A549 treated with Hydrocortisone at 1 μM for 4 hours (cell line): ENCODE measurements at places on chromosomes 1 and 21. TPM values are rescaled to one million over a fixed set of nuclear protein-coding genes. Genes with fewer than 3 reads are reported as not detected.

Gene OR2T33
- total RNA-seq = not detected in 5 replicates

Gene GNG4
- 9.9 to 15.7 TPM (median 13.7 TPM) in 5 replicates for total RNA-seq

Gene PHLDA3
- 93.9 to 166 TPM (median 142 TPM) in 5 replicates for total RNA-seq

Gene CLIC4
- 36.1 to 65.3 TPM (median 51.0 TPM) in 5 replicates for total RNA-seq

Gene RORC
- 0.05 to 0.13 TPM (median 0.08 TPM) in 4 of 5 replicates, not detected in the other for total RNA-seq

Gene AIM2
- not detected in 5 replicates for total RNA-seq
